ENCODE measurements at places on chromosomes 6 and 20. TPM values are rescaled to one million over a fixed set of nuclear protein-coding genes. Genes with fewer than 3 reads are reported as not detected.

DNA sequence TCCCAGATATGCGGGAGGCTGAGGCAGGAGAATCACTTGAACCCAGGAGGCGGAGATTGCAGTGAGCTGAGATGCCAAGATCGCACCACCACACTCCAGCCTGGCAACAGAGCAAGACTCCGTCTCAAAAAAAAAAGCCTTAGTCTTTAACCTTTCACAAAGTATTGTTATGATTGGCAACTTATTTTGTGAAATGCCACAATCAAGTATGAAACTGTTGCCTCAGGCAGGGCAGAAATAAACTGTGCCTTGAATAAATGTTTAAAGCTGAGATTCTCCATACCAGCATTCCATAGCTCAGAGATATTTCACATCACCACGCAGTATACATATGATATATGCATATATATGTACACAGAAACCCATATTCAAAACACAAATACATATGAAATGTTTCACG is 120.1 kb upstream of the CCDC28A start:
- ATAC-seq = no peak

GRCh38 chr6:143038833-143039232 is 21.9 kb upstream of the AIG1 start:
- no peak for ATAC-seq

PRRC2A gene
- total RNA-seq = 76.3 TPM

- no peak for ATAC-seq
These were observed 90.6 kb upstream of the CD83 start for GRCh38 chr6:14026831-14027539.

- no peak for ATAC-seq
These were observed 54.1 kb upstream of the NT5E start for GRCh38 chr6:85395746-85396145.

DEFB116 gene
- total RNA-seq = not detected

- ATAC-seq = no peak
These were observed 476.5 kb upstream of the MAP3K7 start for GRCh38 chr6:91063362-91063761.
